Ecto neural progenitor cell (in vitro differentiated cells): ENCODE measurements at places on chromosomes 12 and 14.

- DNase-seq, result no peak
Measured at GRCh38 chr14:68865542-68865941, 72.7 kb upstream of the ZFP36L1 start.

- DNase-seq, result peak; percentile 49
Measured at GRCh38 chr12:95402096-95402495, 71.9 kb upstream of the METAP2 start.

GRCh38 chr12:83642205-83642604 is 955.5 kb downstream of the TMTC2 start:
- no peak for DNase-seq

GRCh38 chr12:106070611-106071010 is 68.1 kb downstream of the NUAK1 start:
- DNase-seq, result no peak

DNA sequence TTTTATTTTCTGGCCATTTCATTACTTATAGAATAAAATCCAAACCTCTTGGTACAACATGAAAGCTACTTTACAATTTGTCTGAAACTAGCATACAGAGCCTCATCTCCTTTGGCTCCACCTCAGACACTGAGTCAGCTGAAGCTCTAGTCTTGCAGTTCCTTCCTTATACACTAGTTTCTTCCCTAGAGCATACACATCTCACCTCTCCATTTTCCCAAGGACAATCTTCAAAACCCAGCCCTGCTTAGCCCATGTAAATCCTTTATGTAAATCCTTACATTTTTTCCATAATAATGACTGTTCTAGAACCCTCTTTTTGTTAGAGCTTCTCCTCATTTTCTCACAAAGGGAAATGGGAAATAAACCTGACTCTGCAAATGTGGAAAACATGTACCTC is 463.4 kb downstream of the SLC16A7 start:
- no peak for DNase-seq

GRCh38 chr12:16385782-16386646 is 38.6 kb downstream of the MGST1 start:
- peak; percentile 63 for DNase-seq

GRCh38 chr14:71399057-71399487 is 491.8 kb downstream of the PCNX1 start:
- no peak for DNase-seq

DNA sequence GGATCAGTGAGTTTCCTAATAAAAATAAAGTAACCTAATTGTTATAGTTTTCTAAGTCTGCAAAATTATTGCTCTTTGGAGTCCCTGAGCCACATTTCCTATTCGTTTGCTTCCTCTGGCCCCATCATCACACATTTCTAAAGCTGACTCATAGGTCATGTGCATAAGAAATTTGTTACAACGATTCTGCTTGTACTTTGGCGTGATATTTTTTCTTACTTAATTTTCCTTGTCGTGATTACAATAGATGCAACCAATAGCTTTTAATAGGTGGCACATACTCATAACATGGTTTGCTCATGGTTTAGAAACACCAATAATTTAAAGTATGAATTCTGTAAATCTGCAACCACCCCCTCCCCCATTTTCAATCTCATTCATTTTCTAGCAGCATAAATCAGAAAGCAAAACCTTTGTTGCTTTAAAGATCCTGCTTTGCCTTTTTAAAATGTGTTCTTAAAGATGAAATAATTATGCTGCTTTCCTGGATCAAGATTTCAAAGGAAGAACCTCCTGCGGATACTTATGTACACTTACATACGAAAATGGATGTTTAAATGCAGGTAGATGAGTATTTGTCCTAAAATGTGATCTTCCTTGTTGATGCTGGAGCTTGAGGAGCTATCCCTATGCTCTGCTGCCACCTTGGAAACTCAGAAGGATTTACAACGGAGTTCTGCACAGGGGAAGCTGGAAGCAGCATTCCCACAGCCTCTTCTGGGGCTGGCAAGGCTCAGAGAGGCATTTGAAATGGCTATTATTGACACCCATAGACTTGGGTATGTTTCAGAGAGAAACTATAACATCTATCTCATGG is 1.7 kb upstream of the FLRT2 start:
- peak; percentile 58 for DNase-seq

- DNase-seq, result no peak
Measured at GRCh38 chr12:4151362-4152121, 122.0 kb upstream of the CCND2 start.

- DNase-seq, result no peak
Measured at GRCh38 chr14:21136024-21136423, 19.8 kb downstream of the OR5AU1 start.

GRCh38 chr14:61503167-61503801 is 181.9 kb downstream of the PRKCH start:
- no peak for DNase-seq

DNA sequence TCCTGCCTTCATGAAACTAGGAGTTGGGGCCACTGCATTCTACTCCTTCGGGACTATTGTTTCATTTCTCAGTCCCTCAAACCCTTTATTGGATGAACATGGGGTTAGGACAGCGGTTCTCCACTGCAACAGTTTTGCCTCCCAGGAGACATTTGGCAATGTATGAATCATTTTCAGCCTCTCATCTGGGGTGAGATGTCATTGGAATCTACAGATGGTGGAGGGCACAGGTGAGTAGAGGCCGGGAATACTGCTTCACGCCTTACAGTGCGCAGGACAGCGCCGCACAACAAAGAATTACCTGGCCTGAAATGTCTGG is 649 bp upstream of the GNPNAT1 start:
- no peak for DNase-seq

DNA sequence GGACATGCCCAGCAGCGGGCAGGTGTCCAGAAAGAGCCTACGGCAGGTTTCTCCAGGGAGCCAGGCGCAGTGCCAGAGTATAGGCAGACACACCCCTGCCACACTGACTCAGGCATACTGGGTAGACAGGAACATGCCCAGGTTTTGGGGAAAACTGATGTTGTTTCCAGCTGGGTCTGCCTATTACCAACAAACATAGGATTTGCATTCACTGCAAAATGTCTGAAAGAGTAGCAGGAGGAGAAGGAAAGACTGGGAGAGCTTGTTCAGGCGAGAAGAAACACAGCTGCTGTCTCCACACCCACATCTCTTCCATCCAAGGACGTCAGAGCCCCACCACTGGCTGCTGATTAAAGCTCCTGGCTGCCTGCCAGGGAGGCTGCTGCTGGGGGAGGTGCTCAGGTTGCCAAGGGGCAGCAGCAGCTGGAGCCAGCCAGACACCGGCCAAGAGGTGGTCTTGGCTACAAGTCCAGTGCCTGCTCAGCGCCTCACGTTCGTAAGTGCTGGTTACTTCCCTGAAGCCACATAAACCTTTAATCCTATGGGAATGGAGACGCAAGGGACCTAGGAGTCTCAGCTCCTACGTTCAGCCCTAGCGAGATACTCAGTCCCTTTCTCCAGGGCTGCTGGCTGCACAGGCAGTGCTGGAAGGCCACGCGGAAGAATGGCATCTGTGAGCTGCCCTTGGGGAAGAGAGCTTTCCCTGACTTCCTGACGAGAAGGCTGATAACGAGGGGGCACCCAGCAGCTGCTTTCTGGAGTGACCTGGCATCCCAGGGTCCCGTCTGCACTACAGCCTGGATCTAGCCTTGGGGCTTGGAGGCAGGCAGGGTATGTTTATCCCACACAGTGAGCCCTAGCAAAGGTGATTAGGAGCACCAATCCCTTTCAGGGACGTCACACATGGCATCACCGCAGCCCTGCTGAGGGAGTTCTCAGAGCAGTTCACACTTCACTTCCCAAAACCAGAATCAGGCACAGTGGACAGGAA is 58.1 kb downstream of the PLEKHG3 start:
- DNase-seq, result no peak

DNA sequence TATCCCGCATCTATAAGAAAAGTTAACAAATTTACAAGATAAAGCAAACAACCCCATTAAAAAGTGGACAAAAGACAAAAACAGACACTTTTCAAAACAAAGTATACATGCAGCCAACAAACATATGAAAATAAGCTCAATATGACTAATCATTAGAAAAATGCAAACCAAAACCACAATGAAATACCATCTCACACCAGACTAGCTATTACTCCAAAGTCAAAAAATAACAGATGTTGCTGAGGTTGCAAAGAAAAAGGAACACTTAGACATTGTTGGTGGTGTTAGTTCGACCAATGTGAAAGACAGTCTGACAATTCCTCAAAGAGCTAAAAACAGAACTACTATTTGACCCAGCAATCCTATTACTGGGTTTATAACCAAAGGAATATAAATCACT is 968.6 kb upstream of the USP15 start:
- no peak for DNase-seq

DNA sequence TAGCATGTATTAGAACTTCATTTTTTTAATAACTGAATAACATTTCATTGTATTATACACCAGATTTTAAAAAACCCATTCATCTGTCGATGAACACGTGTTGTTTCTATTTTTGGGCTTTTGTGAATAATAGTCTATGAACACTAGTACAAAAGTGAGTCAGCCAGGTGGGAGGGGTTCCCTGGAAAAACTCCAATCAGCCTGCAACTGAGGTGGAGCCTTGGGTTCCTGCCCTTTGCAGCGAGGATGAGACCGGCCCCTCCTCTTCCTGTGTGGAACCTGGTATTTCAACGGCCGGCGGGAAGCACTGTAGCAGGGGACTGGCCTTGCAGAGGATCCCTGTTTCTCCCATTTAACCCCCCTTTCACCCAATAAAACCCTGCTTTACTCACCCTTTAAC is 56.1 kb downstream of the LMNTD1 start:
- DNase-seq, result no peak

DNA sequence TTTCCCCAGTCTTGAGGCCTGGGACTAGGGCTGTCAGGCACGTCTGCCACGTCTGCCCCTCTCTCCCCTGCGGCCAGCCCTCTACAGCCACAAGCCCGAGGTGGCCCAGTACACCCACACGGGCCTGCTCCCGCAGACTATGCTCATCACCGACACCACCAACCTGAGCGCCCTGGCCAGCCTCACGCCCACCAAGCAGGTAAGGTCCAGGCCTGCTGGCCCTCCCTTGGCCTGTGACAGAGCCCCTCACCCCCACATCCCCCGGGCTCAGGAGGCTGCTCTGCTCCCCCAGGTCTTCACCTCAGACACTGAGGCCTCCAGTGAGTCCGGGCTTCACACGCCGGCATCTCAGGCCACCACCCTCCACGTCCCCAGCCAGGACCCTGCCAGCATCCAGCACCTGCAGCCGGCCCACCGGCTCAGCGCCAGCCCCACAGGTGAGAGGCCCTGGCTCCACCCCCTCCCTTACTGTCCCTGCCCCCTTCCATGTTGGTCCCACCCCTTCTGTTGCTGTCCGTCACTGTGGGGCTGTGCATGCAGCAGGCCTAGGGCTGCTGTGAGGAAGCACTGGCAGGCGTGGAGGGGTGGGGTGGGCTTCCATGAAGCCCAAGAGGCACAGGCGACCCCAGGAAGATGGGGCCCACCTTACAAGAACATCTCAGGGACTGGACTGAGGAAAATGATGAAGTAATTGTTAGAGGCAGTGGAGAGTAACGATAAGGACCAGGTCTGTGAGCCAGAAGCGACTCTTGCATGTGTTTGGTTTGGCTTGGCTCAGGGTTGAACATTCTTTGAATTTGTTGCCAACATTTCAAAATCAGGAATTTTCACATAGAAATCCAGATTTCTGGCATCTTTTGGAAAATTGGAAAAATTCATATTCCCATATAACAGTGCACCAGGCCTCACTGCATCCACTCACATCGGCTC is 16.8 kb downstream of the C12orf43 start:
- DNase-seq, result no peak

GRCh38 chr12:97559267-97559666 is 96.7 kb downstream of the RMST start:
- DNase-seq, result no peak

DNA sequence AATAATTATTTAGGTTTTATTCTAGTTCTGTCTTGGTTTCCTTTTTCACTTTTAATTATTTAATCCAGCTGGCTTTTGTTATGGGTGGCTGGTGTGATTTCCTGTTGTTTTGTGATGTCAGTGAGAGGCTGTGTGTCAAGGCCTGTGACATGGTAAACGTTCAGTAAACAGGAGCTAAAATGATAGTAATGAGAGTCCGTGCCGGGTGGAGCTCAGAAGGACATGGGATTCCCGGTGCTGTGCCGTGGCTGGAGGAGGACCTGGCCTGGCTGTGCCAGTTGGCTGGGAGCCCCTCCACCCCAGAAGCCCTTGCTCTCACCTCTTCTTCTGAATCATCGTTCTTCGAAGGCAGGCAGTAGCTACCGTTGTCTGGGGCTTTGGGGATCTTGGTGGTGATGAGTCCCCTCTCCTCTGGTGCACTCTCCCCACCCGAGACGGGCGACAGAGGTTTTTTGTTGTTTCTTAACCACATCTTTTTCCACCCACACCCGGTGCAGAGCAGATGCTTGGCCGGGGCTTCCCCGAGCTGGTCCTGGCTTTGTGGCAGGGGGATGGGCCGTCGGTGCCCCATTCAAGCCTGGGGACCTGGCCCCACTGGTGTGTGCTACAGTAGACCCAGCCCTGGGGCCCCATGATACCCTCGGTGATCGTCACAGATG is 29.1 kb downstream of the SH2B3 start:
- DNase-seq, result no peak

DNA sequence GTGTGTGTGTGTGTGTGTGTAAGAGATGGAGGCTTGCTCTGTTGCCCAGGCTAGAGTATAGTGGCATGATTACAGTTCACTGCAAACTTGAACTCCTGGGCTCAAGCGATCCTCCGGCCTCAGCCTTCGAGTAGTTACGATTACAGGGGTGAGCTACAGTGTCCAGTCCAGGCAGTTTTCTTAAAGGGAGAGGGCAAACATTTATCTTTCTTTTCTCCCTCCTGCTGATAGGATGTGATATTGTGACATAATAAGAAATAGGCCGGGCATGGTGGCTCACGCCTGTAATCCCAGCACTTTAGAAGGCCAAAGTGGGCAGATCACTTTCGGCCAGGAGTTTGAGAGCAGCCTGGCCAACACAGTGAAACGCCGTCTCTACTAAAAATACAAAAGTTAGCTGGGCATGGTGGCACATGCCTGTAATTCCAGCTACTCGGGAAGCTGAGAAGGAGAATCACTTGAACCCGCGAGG is 31.8 kb upstream of the CLIP1 start:
- DNase-seq, result no peak

DNA sequence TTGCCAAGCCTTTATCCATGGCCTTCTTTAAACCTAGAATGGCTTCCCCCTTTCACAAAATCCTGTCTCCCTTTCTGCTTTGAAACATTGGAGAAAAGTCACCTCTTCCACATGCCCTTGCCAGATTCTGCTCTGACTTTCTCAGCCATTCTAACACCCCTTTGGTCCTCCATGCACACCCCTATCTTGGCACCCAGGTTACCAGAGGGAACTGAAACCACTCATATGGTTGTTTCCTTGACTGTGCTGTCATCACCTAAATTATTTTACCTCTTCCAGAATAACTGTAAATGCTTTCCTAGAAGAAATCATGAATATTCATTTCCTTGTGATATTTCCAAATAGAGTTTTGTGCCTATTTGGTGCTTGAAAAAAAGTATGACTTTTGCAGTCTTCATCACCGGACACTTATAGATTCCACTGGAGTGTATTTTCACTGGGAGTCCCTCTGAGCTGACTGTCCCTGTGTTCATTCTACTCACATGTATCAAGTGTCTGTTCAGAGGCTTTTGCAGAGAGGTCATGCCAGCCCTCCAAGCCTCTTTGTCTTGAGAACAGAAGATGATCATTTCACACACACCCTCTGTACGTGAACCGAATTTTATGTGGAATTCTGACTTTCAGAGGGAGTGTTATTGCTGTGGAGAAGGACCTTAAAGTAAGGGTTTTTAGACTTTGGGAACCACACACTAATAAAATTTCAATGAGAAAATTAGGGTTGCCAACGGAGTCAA is 74.1 kb downstream of the PLXNC1 start:
- no peak for DNase-seq

GRCh38 chr12:100858656-100859055 is 64.1 kb downstream of the ANO4 start:
- DNase-seq, result no peak

GRCh38 chr14:70714055-70714550 is 72.4 kb downstream of the TTC9 start:
- no peak for DNase-seq
